ENCODE measurements at places on chromosomes 1 and 21.

GRCh38 chr1:107776900-107777663 is 187.9 kb downstream of the VAV3 start:
- DNase-seq, result no peak

GRCh38 chr21:43624339-43624738 is 34.9 kb downstream of the HSF2BP start:
- DNase-seq, result no peak

GRCh38 chr1:192802406-192802805 is 6.4 kb upstream of the RGS2 start:
- DNase-seq, result no peak

- DNase-seq, result no peak
These were observed 20.2 kb downstream of the LDLRAP1 start for GRCh38 chr1:25563330-25564215.

- DNase-seq, result no peak
These were observed 2.4 kb upstream of the CD247 start for GRCh38 chr1:167520711-167521206.

DNA sequence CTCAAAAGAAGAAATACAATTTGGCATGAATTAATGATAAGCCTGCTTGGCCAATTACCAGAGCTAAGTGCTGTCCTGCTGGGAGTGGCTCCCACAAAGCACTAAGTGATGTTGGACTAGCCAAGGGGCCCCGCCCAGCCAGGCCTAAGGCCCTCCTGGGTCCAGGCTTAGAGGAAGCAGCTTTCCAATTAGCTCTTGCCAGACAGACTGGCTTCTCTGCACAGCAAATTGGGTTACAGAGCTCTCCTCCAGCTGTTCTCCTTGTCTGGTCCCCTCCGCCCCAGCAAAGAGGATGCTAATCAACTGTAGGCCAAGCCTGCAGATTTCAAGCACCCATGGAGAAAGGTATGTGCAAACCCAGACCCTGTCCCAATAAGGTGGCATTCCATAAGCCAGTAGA is 151.9 kb downstream of the DMRTA2 start:
- no peak for DNase-seq

DNA sequence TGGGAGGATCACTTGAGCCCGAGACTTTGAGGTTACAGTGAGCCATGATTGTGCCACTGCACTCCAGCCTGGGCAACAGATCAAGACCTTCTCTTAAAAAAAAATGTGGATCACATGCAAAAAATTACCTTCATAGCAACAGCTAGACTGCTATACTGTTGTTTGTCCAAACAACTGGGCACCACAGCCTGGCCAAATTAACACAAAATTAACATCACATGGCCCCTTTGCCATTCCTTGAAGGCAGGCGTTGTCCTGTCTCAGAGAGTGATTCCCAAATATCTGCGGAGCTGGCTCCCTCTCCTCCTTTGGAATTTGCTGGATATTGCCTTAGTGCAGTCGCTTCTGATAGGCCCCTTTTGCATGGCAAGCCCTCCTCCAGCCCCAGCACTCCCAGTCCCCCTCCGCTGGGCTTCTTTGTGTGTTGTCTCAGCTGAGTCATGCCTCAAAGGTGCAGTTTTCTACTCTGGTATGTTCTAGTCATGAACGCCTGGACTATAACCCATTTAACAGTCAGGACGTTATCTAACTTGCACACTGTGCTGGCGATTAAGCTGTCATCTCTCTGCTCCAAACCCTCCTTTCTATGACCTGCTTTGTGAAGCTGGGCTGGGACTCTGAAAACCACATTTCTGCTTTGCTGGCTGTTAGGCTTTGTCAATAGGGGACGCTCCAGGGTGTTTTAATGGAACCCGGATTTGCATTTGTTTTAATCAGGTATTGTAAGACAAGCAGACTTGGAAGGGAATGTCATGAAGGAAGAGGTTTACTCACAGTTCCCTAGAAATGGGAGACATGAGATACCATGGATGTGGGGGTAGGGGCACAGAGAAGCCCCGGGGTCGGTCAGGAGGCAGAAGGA is 20.1 kb upstream of the HPCAL4 start:
- DNase-seq, result no peak

DNA sequence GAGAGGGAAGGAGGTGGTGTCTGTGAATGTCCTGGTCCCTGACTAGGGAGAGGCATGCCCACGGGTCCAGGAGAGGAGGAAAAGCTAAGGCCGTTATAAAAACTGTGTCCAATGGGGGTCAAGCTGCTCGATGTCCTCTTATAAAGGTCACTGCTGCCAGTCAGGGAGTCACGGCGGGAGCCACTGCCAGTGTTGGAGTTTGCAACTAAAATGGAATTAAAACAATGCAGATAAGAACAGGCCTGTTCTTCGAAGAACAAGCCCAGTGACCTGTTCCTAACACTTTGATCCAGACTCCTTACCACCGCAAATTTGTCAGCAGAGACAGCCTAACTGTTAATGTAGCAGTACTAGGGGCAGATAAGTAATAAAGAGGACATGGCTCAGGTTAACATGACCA is 56.1 kb upstream of the SDC3 start:
- no peak for DNase-seq

DNA sequence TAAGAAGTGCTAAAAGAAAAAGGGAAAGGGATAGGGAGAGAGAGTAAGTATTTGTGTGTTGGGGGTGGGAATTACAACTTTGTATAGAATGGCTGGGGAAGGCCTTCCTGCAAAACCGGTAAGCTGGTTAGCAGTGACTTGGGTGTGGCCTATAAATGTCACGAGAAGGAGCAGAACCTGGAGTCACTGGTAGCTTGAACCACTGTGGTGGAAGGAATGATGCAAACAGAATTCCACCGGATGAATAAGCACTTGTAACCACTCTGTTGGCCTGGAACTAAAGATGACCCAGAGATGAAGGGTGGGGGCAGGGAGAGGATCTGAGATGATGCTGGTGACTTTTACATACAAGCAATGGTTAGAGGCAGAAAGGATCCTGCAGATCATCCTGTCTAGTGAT is 8.9 kb downstream of the XKR8 start:
- DNase-seq, result no peak

- no peak for DNase-seq
These were observed 78.6 kb upstream of the ACTL8 start for GRCh38 chr1:17676387-17677060.

DNA sequence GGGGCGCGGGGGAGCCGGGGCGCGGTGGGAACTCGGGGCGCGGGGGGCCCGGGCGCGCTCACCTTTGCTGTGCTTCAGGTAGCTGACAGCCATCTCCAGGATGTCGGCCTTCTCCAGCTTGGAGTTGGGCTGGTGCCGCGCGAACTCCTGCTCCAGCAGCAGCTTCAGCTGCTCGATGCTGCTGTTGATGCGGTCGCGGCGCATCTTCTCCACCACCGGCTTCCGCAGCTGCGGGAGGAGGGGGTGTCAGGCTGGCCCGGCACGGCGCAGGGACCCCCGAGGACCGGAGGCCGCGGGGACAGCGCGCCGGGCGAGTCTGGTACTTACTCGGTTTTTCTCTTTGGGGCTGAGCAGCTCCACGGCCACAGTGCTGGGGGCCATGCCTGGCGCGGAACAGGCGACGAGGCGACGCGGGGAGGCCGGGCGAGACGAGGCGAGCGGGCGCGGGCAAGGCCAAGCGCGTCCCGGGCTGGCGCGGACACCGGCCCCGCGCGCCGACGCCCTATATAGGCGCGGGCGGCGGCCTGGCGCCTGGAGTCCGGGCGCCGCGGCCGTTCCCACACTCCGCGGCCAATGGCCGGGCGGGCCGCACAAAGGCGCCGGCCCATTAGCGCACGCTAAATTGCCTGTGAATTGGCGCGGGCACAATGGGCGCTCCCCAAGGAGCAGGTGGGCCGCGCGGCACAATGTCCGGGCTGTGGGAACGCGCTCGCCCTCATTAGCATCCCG is at the start of gene HES5:
Gene HES5 (minus strand): TSS at position 480 of the 729 bp plus-strand sequence. CDS start 99 bp downstream, at position 381.
- no peak for DNase-seq

DNA sequence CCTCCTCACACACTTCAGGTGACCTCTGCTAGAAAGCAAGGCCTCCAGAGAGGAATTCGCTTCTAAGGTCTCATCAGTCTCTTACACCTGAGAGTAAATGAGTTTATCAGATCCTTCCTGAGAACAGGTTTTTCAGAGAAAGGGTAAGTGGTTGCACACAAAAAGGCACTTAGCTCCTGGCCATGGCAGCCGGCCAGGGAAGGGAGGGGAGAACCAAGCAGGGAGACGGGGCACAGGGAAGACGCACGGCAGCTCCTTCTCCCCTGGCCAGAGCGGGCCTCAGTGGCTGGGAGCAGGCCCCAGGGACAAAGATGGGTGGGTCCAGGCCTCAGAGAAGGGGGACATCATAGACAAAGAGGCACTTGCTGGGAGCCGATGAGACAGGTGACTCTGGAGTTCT is 3.6 kb upstream of the TNNT2 start:
- no peak for DNase-seq

DNA sequence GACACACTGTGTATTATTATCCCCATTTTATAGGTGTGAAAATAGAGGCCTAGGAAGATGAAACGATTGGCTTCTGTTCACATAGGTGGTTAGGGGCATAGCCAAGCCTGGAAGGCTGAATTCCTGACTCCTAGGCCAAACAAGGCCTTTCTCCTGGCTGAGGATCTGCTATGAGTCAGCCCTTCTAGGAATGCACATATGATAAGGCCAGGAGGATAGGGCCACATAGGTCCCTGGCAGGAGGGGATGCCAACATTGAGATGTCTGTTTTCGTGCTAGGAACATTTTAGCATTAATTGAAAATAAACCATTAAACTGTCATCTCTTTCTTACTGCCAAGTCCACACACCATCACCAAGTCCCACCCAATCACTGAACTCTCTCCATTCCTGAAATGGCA is 9.2 kb downstream of the CSMD2 start:
- DNase-seq, result no peak

DNA sequence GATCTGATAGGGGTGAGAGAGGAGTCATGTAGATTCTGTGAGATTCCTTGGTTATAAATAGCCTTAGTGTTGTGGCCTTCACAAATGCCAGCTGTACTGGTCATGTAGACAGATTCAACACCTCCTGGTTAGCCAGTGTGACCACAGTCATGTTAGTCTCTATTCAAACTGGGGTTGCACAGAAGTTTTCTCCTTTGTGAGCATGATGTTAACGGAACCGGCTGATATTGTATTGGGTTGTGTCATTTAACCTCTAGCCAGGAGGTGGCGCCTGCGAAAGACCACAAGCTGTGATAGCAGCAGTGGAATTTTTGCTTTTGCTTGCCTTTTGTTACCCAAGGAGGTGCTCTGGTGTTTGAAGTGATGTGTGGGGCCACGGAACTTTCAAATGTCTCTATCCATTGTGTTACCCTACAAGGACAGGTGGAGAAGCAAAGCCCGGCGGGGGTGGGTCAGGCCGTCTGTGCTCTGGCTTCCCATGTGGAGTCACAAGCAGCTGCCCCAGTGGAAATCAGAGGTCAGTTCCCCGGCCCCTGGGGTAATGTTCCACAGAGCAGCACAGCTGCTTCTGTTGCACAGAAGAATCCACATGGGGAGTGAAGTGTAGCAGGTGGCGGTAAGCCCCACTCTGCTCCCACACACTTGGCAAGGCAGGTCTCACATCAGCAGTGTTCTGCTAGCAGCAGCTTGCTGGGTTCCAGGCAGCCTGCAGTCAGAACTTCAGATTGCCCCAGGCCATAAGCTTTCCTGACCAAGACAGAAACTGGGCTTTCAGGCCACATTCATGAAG is 112.6 kb downstream of the ADAMTS1 start:
- DNase-seq, result peak; percentile 38

DNA sequence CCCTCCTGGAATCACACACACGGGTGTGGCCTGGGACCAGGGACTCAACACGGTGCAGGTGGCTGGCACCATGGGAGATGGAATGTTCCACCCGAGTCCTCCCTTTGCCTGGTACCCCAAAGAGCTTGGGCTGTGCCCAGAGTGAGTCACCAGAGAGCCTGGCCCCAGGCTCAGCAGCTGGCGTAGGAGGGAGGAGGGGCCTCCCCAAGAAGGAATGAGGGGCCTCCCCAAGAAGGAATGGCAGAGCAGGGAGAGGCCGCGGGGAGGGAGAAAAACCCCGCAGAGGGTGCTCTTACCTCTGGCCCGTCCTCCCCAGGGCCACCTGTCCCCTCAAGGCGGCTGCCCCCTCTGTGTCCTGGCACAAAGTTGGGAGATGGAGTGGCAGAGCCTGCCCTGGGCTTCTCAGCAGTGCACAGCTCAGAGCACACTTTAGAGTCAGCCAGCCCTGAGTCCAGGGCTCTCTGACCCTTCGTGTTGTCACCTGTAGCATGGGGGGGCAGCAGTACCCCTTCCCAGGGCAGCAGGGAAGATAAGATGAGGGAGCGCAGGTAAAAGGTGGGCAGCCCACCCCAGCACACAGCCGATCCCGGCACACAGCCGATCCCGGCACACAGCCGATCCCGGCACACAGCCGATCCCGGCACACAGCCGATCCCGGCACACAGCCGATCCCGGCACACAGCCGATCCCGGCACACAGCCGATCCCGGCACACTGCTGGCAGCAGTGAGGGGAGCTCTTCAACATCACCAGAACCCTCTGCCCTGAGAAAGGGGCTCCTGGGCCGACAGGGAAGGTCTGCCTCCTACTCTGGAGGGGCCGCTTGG is 20.2 kb upstream of the KCNAB2 start:
- no peak for DNase-seq

GRCh38 chr21:45514311-45515021 is 27.8 kb downstream of the SLC19A1 start:
- no peak for DNase-seq

GRCh38 chr1:50279622-50280330 is 143.5 kb downstream of the DMRTA2 start:
- DNase-seq, result peak; percentile 7

DNA sequence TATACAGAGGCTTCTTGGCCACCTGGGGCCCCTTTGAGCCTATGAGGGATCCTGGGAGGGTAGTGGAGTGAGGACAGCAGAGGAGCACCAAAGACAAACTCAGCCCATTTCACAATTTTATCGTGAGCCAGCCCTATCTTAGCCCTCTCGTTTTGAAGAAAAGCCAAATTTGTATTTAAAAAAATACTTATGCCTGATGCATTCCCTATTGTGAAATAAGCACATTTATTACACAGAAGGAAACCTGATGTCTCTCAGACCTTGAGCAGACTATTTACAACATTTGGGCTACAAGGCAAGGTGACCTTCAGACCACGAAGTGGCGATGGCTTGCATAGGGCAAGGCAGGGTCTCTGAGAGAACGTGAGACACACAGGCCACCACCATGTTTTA is 41.3 kb upstream of the H6PD start:
- no peak for DNase-seq

GRCh38 chr1:235409042-235409820 is 42.0 kb downstream of the TBCE start:
- no peak for DNase-seq

GRCh38 chr1:228768355-228769000 is 33.2 kb downstream of the RHOU start:
- no peak for DNase-seq

- DNase-seq, result peak; percentile 30
These were observed 44.6 kb upstream of the TMEM125 start for GRCh38 chr1:43225168-43225567.

Measured in dermis microvascular lymphatic vessel endothelial cell (primary cell).